ENCODE measurements at places on chromosomes 5 and 9.
A peak's percentile ranks its signal among the peaks of the same experiment; 100 is the strongest.

- peak; percentile 14 for DNase-seq
Measured at GRCh38 chr5:135072387-135073281, 38.6 kb upstream of the PITX1 start.

GRCh38 chr9:81601639-81602623 is 87.4 kb downstream of the TLE1 start:
- DNase-seq = no peak

- no peak for DNase-seq
Measured at GRCh38 chr9:106621313-106622163, 241.4 kb upstream of the ZNF462 start.

- DNase-seq = no peak
Measured at GRCh38 chr9:135077497-135078200, 9.8 kb upstream of the OLFM1 start.

DNA sequence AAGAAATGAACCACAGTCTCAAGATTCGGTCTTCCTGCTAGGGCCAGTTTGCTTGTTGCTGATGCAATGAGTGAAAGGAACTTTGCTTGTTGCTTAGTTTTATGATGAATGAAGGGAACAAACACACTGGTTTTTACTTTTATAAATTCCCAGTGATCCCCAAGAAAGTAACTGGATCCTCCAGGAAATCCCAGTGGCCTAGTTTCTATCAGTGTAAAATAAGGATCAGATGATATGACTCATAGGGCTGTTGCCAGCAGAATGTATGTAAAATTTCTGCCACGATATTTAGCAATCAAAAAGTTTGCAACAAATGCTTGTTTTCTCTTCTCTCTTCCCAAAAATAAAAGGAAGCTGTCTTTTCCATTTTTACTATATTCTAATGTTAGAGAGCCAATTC is 160.1 kb upstream of the CDKN2B start:
- DNase-seq = no peak

GRCh38 chr9:108668191-108668937 is 187.4 kb downstream of the ACTL7B start:
- no peak for DNase-seq

DNA sequence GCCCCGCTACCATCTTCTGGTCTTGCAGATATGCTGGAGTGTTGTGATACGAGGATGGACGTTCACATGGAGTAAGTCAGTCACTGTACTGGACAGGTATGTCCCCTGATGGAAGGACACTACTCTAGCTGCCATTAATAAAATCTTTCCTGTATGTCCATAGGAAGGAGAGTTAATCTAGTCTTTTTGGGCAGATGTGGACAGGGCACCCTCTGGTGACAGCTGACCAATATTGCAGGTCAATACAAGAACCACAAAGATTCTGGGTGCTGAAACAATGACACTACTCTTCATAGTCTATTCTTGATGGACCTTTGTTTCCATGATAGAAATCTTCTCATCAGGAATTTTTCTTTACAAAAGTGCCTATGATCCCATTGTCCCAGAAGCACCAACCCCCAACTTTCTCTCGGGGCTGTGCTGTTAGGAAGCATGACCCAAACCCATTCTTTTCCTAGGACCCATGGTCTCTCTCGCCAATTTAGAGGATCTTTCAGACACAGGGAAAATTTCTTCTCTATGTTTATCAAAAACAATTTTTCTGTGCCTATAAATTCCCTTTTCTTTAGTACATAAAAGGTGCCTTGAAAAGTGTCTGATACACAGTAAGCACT is 376.9 kb downstream of the DTWD2 start:
- peak; percentile 1 for DNase-seq

DNA sequence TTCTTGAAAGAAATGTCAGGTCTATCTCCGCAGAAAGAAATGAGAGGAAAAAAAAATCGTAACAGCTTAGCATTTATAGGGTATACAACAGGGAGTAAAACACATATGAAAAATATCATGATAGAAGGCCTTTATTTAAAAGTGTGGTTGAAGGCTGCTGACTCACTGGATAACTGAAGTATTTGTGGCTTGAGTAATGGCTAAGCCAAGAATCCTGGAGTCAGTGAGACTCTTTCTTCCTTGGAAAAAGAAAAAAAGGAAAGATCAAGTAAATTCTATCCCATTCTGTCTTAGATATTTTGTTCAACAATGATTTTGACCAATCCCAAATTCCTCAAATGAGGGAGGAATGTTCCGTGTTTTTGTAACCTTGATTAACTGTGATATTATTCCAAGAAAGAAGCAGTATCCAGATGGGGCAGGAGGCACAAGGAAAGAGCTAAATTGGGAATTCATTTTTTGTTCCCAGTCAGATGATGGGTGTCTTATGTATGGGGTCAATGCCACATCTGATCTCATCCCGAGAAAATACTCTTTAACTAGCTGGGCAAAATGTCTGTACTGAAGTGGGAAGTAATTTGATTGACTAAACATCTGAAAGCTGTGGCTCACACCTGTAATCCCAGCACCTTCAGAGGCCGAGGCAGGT is 64.3 kb upstream of the MYO10 start:
- DNase-seq = no peak

- no peak for DNase-seq
Measured at GRCh38 chr9:88875400-88876120, 115.7 kb upstream of the S1PR3 start.

- no peak for DNase-seq
Measured at GRCh38 chr9:2964470-2964869, 120.6 kb upstream of the PUM3 start.

DNA sequence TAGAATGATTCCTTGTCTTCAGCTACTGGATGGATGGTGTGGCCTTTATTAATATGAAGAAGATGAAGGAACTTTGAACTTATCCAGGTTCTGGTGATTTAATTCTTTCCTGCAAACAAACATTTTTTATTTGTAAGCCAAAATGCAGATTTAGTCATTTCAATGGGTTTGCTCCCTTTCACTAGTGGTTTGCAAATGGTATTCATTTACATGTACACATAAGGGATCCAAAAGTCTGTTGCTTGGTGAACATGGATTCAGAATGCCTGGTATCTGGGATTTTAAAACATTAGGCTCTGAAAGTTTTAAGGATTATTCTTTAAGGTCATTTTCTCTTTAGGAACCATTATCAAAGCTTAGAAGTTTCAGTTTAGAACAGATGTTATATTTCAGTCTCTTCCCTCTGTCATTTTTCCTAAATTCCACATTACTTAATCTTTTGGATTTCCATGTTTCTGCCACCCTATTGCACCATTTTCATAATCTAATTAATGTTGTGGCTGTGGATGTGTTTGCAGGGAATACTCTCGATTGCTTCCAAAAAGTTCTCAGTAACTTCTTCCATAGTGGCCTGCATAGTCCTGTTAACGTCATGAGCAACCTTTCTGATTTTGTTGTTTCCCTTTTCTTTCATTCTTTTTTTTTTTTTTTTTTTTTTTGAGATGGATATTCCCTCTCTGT is 10.1 kb downstream of the TTC1 start:
- no peak for DNase-seq

DNA sequence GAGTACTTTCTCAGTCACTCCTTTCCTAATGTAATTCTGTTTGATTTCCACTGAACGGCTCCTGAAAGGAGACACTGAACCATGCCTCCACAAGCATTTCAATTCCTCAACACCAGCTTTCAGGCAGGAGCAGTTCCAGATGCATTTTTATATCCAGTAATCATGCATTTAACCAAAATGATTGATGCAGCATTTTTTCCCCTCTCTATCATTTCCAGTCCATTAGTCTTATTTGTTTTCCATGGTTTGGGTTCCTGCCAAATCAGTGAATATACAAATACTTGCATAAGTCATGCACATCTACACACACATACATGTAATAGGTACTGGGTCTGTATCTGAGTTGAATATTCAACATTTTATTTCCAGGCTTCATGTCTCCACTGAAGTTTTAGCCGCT is 122.7 kb downstream of the GRIA1 start:
- DNase-seq = peak; percentile 65

DNA sequence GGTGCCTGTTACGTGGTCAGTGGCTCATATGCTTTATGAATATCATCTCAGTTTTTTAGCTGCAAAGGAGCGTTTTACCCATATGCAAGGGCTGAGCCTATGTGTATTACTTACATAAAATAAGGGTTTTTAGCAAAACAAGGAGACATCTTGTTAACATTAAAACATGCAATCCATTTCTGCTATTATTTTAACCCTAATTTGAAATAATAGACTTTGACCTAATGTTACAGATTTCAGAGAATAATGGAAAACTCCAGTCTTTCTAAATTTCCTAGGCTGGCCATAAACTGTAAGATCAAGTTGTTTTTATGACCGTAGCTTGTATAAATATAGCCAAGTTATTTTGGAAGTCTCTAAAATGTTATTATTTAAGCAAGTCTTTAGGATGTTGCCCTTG is 121.1 kb upstream of the SEMA6A start:
- no peak for DNase-seq

GRCh38 chr9:7320841-7321240 is 478.7 kb downstream of the DMAC1 start:
- no peak for DNase-seq

DNA sequence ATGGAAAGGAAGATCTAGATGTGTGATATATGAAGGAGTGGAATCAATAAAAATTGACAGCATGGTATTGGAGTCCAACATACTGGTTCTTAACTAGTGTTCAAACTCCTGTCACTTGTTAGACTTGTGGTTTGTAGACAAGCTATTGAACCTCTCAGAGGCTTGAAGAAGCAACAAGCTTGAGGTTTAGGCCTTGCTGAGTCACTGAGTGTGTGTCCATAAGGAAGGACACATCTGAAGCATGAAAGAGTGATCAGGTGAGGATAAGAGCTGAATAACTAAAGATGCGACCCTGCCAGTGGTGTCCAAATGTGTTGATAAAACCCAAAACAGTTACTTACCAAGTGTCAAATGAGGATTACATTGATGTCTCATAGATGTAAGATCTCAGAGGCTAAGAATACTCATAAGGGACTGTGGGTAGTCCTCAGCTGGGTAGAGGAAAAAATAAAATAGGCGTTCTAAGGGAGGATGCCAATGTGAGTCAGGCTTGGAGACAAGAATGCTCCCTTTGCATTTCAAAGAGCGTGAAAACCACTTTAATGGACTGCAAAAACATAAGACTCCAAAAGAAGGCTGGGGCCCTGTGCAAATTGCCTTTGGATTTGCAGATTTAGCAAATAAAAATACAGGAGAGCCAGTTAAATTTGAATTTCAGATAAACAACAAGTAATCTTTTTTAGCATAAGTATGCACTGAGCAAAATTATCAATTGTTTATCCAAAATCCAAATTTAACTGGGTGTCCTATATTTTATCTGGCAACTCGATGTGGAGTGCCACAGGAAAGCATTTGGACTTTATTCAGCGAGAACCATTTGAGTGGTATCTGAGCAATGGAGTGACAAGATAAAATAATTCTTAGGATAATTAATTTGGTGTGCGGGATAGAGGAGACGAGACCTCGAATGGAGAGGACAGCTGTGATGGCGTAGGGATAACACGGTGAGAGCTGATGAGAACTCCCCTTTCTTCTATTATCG is 757.3 kb upstream of the WWC1 start:
- DNase-seq = no peak

DNA sequence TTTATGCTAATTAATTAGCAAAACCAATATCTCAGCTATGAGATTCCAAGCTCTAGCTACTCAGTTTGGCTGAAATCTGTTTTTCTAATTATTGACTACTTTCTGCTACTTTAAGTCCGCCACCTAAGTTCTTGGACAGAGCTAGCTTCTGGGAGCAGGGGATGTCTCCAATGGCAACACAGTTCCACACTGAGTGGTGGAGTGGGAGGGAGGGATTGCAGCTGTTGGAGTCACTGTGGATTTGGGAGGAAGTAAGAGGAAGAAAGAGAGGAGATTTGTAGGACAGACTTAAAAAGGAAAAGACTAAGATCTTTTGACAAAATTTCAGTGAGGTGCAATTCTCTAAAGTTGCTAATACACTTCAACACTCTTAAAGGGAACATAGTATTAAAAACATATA is 450.8 kb downstream of the NFIB start:
- DNase-seq = no peak
